ENCODE measurements at places on chromosomes 7 and 10. TPM values are rescaled to one million over a fixed set of nuclear protein-coding genes. Genes with fewer than 3 reads are reported as not detected.

ZCWPW1 gene
- total RNA-seq: 3.5 TPM

PRKG1 gene
- 16.5 TPM for total RNA-seq

HIF1AN gene
- total RNA-seq: 17.9 TPM

DOCK1 gene
- total RNA-seq: 102 TPM

NAT16 gene
- 0.11 TPM for total RNA-seq

IL2RA gene
- total RNA-seq: not detected

CCDC3 gene
- 2.2 TPM for total RNA-seq

GOT1 gene
- 17.6 TPM for total RNA-seq

GDF2 gene
- total RNA-seq: not detected

SFRP5 gene
- not detected for total RNA-seq

CRCP gene
- total RNA-seq: 23.8 TPM

SYNPO2L gene
- total RNA-seq: not detected

CPN1 gene
- not detected for total RNA-seq

FRAT1 gene
- total RNA-seq: 2.6 TPM

VAX1 gene
- total RNA-seq: not detected

DMTF1 gene
- total RNA-seq: 79.6 TPM

STK31 gene
- total RNA-seq: 0.22 TPM

CDK14 gene
- 70.8 TPM for total RNA-seq

VGF gene
- not detected for total RNA-seq

IKZF1 gene
- total RNA-seq: not detected

HTR5A gene
- not detected for total RNA-seq

SLC26A4 gene
- 2.4 TPM for total RNA-seq

MYH16 gene
- not detected for total RNA-seq

GLCCI1 gene
- total RNA-seq: 25.2 TPM

CCL24 gene
- total RNA-seq: not detected

MKI67 gene
- 17.0 TPM for total RNA-seq

NUTM2E gene
- total RNA-seq: not detected

RAMP3 gene
- 0.13 TPM for total RNA-seq

CALN1 gene
- total RNA-seq: not detected
